ENCODE measurements at places on chromosomes 7 and 10.
A peak's percentile ranks its signal among the peaks of the same experiment; 100 is the strongest.

- no peak for DNase-seq
Observed at GRCh38 chr10:80539421-80540031, 1.8 kb downstream of the SH2D4B start.

- DNase-seq: no peak
Observed at GRCh38 chr10:64682043-64682442, 1160.8 kb downstream of the REEP3 start.

DNA sequence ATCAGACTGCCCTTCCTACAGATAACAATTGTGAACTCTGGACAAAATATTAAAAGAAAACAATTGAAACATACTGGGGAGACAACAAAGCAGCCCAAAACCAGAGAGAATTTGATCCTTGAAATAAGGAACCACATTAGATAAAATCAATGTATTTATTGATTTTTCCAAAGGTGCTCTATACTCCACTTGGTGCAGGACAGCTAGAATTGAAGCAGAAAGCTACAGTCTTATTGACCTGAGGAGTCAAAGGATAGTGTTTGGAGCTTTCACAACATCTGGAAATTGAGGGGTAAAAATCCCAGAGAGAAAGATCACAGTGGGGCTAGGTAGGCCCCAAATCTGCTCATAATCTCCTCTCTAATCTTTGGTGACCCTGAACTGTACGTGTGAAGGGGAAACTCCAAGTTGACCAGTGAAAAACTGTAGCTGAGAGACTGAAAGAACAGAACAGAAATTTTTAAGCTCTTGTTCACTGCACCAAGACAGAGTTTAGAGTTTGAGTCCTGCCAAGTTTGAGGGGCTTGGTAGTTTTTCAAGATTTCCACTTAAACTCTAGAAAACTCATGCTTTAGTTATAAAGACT is 70.2 kb downstream of the SAMD9 start:
- no peak for DNase-seq

GRCh38 chr7:152025937-152026890 is 740 bp downstream of the GALNT11 start:
- DNase-seq: no peak

DNA sequence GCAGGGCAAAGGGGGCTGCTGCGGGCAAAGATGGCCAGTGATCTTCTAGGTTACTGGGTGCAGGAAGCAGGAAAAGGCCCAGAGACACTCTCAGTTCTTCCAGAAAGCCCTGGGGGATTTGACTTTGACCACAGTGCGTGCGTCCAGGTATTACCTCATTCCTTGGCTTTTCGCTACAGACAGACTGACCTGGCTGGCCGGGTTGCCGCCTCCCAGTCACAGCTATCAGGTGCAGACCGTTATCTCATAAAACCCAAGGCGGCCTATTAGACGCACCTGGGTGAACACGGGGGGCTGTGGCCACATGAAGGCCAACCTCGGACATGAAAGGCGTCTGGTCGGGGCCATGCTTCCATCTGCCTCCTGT is 80.3 kb downstream of the FOXL3 start:
- DNase-seq: no peak

DNA sequence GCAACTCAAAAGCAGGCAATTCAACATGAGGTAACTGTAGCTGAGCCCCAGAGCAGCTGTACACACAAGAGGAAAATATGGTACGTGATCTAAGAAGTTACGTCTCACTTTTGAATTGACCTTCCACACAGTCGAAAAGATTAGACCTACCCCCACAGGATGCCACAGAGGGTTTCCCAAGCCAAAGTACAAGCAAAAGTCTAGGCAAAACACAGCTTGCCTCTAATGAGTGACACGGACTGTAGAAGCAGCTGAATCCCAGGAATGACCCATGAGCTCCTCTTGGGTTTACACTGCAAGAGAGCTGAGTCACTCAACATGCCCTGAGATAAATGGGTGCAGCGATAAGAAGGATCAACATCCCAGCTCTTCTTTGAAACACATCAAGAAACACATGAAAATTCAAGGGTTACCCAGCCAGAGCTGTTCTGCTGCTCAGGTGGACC is 9.8 kb downstream of the CREB3L2 start:
- DNase-seq: no peak

GRCh38 chr7:110017405-110017804 is 1073.5 kb upstream of the LRRN3 start:
- no peak for DNase-seq

DNA sequence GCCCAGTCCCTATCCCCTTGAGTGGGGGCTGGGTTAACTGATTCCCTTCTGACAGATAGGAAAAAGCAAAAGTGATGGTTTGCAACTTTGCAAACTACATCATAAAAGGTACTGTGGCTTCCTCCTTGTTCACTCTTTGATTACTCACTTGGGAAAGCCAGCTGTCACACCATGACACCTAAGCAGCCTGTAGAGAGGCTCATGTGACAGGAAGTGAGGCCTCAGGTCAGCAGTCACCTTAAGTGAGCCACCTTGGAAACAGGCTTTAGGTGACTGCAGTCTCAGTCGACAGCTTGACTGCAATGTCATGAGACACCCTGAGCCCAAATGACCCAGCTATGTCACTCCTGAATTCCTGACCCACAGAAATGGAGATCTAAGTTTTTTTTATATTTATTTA is 4.3 kb upstream of the CHCHD2 start:
- DNase-seq: no peak

DNA sequence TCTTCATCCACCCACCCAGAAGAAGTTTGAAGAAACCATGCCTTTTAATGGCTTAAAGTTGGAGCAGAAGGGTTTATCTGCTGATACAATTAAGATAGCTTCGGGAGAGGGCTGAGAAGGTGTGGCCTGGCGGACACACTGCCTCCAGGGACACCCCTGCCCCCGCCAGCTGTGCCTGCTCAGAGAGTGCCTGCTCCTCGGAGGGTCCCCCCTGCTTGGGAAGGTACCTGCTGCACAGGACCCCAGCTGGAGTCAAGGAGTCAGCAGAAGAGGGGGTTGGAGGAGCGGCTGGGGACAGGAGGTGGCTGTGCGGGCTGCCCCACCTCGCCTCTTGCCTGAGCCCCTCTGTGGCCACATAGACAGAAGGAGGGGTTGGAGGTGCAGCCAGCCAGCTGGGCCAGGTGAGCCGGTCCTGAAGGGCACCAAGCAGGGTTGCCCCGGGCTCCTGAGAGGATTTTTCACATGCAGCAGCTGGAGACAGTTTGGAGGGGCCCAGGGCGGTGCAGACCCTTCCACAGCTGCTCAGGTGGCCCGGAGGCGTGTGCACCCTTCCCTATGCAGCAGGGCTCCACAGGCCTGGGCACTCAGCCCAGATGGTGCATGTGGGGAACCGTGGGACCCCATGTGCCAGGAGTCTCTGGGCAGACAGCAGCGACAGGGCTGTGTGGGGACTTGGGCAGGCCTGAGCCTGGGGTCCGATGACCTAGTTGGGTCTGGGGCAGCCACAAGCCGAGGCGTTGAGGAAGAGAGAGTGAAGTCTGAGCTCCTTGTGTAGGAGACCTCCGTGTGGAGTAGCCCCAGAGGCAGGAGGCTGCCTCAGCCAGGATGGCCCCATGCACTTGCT is 118.9 kb downstream of the INPP5A start:
- DNase-seq: no peak

GRCh38 chr10:133295426-133296320 is 13.0 kb downstream of the TUBGCP2 start:
- DNase-seq: no peak

DNA sequence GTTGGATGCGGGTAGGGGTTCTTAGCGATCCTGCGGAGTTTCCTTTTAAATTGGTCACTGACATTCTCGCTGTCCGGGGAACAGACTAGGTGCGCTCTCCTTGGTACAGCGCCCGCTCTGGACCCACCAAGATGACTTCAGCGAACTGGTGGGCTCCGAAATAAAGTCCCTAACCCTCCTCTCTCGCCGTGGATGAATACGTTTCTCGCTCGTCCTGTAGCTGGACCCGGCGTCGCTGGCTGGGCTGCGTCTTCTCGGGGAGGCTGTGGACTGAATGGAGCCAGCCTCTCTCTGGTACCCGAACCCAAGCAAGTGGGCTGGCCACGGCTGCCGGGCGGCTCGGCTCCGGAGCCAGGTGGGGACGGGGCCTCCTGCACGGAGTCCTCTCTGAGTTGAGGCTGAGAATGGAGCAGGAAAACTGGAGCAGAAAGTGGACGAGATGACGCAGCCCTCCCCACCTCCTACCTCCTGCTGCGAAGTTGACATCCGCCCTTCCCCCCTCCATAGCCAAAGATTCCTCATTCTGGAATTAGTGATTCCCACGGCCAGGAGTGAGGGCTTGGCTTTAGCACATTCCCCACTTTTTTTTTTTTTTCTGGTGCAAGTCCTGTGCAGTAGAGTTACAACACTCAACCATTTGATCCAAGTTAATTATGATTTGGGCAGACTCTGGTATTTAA is 1.5 kb downstream of the UNC5B start:
- no peak for DNase-seq

DNA sequence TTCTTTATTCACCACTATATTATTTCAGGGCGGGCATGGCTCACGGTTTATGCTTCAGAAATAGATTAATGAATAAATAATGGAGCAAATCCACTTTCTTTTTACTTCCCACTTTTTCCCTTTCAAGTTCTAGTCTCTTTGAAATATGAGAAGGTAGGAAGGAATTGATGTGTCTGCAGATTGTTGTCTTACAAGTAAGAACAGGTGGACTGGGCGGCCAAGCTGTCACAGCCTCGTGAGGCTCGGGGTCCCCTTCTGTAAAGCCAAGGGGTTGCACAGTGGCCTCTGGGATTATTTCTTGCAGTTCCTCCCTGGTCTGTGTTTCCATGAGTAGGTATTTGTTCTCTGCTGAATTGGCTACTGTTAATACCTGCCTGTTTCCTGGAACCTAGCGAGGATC is 11.2 kb downstream of the VWA2 start:
- no peak for DNase-seq

- no peak for DNase-seq
Observed at GRCh38 chr10:3057946-3058345, 9.4 kb upstream of the PFKP start.

DNA sequence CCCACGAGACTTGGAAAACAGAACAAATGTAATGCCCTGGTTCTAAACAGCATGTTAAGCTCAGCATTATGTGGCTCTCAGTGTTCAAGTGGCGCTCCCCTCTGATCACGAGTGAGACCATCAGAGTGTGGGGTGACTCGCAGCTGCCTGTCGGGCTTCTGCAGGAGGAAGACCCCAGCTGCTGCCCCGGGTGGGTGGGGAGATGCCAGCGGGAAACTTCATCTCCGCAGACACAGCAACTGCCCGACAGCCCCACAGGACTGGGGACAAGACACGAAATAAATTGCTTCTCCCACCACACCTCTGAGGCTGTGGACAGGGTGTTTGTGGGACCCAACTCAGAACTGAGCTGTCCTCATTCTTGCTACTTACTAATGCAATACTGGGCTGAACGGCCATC is 126.3 kb upstream of the KIF5B start:
- no peak for DNase-seq

DNA sequence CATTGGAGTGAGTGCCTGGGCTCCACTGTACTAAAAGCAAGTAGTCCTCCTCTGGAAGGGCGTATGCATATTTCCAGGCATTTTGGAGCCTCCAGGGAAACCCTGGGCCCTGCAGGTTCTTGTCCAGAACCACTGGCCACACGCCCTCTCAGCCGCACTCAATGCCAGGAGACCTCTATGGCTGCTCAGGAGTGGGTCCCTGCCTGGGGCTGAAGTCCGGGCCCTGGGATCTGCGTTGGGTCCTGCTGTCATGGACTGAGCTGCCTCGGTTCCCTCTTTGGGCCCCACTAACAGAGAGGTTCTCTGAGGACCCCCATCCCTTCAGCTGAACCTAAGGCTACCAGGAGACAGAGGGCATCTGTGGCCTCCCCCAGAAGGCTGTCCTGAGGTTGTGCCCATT is 58.3 kb downstream of the GRK5 start:
- no peak for DNase-seq

GRCh38 chr10:87618566-87619423 is 40.9 kb upstream of the PAPSS2 start:
- DNase-seq: no peak

DNA sequence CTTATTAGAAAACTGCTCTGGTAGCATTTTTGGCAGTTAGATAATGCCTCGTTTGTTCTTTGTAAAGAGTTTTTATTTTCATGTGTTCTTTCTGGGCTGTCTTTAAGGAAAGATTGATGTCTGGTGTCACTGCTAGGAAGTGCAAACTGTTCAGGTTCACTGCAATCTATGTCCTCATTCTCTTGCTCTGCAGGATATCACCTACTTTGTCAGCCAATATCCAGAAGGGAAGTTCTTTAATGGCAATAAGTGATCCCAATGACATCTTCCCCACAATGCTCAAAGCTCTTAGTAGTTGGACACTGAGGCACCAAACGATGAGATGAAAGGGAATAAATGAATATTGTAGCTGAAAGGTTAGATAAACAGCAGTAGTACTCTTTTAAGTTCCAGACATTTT is 115.1 kb downstream of the AGMO start:
- peak; percentile 13 for DNase-seq

DNA sequence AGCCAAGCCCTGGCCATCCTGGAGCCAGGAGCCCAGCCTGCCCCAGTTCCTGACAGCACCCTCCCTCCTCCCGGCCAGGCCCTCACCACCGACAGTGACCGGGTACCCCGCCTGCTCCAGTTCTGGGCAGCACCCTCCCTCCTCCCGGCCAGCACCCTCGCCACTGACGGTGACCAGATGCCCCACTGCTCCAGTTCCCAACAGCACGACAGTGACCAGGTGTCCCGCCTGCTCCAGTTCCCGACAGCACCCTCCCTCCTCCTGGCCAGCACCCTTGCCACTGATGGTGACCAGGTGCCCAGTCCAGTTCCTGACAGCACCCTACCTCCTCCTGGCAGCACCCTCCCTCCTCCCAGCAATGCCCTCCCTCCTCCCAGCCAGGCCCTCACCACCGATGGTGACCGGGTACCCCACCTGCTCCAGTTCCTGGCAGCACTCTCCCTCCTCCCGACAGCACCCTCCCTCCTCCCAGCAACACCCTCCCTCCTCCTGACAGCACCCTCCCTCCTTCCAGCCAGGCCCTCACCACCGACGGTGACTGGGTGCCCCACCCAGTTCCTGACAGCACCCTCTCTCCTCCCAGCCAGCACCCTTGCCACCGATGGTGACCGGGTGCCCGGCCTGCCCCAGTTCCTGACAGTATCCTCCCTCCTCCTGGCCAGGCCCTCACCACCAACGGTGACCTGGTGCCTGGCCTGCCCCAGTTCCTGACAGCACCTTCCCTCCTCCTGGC is 40.3 kb downstream of the VIPR2 start:
- no peak for DNase-seq

DNA sequence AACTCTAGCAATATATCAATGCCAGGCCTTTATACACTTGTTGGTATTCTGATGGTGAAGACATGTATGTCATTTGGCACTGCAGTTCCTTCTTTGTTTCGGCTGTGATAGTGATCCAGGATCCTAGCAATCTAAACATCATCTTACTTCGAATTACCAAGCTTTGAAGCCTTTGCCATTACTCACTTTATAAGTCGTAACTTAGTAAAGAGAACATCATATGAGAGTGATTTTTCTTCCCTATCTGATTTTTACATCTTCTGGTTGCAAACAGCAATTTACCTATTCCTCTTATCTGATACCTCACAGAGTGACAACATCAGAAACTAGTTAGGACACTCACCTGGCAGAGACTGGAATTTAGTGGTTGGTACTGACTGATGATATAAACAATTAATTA is 7.6 kb upstream of the BPGM start:
- no peak for DNase-seq

- DNase-seq: peak; percentile 70
Observed at GRCh38 chr10:91163269-91163868, 57.1 kb upstream of the PCGF5 start.

Measured in midbrain (tissue), 1 donor.